ENCODE measurements at places on chromosomes 6 and 20.
A peak's percentile ranks its signal among the peaks of the same experiment; 100 is the strongest.

- DNase-seq = no peak
Observed at GRCh38 chr6:121550491-121551010, 115.1 kb downstream of the GJA1 start.

DNA sequence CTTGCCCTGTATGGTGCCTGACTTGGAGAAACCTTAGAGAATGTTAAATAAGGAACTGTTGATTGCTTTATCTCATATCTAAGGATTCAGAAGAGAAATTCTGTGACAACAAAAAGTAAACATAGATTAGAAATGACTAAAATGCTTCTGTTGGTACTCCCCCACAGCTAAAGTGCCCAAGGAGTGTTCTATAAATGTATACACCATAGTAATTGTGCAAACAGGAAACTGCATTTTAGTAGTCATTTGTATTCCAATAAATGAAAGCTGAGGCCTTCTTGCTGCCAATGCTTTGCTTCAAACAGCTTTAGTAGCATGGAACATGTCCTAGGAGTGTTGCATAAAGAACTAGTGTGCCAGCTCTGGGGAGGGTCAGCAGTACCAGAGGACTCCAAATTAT is 343.7 kb upstream of the IRAK1BP1 start:
- DNase-seq = no peak

DNA sequence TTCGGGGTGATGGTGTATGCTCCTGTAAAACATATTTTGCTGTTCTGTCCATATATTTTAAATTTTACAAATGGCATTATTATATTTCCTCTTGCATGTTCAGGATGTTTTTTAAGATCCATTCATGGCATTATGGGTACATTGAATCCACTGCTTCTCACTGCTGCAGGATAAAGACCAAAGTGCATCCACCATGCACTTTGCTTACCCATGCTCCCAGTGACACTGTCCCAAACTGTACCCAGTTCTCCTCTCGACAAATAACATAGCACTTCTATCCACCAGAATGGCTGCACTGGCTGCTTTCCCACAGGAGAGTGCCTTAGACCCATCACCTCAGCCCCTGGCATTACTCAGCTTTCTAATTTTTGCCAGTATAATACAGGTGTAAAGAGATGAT is 29.7 kb downstream of the MTRES1 start:
- no peak for DNase-seq

- DNase-seq = peak; percentile 41
Observed at GRCh38 chr6:39197521-39197920, 31.8 kb downstream of the KCNK5 start.

DNA sequence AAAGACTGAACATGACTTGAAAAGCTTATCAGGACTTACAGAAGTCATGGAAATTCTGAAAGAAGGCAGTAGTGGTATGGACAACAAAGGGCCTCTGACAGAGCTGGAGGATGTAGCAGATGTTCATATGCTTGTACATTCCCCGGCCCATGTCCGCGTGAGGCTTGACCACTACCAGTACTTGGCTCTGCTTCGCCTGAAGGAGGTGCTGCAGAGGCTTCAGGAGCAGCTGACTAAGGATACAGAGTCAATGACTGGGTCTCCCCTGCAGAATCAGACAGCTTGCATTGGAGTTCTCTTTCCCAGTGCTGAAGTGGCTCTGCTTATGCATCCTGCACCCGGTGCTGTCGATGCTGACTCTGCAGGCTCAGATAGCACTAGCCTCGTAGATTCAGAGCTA is 29.2 kb downstream of the TAF11 start:
- no peak for DNase-seq

All from kidney tubule cell (primary cell).